ENCODE measurements at places on chromosomes 1 and 21. TPM values are rescaled to one million over a fixed set of nuclear protein-coding genes. Genes with fewer than 3 reads are reported as not detected.

Gene C1orf74
- 0.71 TPM for total RNA-seq

Gene PTCH2
- 1.7 TPM for total RNA-seq

DNA sequence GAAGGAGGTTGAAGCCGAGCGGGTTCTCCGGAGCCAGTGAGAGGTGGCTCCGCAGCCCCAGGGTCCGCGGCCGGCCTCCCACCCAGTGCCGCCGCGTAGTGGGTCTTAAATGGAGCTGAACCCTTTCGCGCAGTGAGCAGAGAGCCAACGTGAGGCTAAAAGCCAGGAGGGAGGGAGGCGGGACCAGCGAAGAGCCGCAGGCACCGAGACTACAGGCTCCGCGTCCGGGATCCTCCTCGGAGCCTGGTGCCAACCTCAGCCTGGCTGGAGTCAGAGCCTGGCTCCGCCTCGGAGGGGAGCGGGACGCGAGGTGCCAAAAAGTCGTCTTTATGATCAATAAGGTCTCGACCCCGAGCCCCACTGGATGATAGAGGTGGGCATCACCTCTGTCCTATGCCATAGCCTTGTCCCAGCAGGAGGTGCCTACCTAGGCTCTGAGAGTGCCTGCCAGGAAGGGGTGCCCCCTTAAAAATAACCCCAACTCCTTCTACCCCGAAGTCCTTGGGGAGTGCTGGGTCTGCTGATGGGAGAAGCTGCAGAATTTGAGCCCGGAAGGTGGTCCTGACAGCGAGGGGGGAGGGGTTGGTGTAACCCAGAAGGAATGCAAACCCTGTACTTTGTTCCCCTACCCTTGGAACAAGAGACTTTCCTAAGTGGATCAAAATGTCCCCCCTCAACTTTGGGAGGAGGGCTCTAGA, 1.6 kb downstream of the IGSF21 start:
- DNase-seq = no peak

- DNase-seq = no peak
These were observed 14.3 kb downstream of the G0S2 start for GRCh38 chr1:209689477-209689876.

DNA sequence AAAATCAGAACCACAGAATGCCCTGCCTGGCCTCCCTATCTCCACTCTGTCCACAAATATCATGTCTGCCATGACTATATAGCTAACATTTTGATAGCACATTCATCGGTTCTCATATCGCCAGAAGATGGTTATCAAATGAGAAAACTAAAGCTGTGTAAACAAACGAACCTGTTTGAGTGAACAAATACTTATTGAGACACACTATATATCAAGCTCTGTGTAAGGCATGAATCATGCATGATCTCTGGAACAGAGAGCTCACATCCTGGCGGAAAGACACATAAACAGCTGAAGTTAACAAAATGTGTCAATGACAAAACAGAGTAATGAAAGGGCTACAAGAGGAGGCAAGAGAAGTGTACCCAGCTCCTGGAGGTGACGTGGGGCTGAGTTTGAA, 13.1 kb downstream of the KCND3 start:
- DNase-seq = no peak

GRCh38 chr1:38804062-38804886, 55.3 kb downstream of the RRAGC start:
- DNase-seq = no peak
